ENCODE measurements at places on chromosomes 16 and 17.

DNA sequence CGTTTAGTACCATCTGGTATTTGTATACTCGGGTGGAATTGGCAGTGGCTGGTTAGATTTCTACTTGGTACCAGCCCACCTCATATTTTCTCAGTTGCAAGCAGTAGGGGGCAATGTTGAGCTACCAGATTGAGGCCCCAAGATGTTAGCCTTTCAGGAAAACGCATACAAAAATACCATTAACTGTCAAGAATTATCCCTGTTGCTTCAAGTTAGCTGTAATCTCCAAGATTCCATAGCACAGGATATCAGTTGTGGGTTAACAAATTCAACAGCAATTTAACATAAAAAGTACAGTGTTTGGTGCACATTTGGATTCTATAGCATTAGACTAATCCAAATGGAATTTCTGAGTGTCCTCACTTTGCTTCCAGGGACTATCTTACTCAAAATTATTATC is 188.2 kb downstream of the FTO start:
- peak; percentile 73 for DNase-seq

DNA sequence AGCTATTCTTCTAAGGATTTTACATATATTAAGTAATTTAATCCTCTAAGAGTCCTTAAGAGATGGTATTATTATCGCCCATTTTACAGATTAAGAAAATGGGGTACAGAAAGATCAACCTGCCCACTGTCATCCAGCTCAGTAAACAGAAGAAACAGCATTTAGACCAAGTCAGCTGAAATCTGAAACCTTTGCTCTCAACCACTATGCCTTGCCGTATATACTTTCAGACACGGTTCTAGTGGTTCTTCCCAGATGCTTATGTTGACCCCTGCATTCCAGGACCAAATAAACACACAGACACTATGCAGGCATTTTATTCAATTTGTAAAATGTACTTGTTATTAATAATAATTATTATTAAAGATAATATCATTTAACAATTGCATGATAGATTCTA is 854.8 kb downstream of the KCNJ2 start:
- no peak for DNase-seq

GRCh38 chr17:56260376-56261002 is 107.2 kb downstream of the ANKFN1 start:
- DNase-seq = peak; percentile 78

- DNase-seq = no peak
Measured at GRCh38 chr17:76982408-76983074, 114.3 kb downstream of the MGAT5B start.

- no peak for DNase-seq
Measured at GRCh38 chr17:62676952-62677596, 49.6 kb downstream of the MRC2 start.

DNA sequence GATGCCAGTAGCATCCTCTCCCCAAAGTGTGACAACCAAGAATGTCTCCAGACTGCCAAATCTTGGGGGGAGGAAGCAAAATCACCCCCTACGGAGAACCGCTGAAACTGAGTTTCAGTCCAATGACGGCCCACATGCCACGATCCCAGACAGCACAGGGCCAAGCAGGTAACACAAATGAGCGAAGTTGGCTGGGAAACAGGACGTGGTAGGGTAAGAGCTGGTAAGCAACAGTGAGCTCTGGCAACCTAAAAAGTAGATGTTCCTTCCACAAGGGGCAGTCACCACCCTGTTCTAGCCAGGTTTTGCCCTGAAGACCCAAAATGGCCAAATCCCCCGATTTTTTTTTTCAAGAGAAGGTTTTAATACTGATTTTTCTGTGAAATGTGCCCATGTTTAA is 25.4 kb downstream of the ZFHX3 start:
- no peak for DNase-seq

- no peak for DNase-seq
Measured at GRCh38 chr17:9587969-9588656, 11.7 kb downstream of the CFAP52 start.

DNA sequence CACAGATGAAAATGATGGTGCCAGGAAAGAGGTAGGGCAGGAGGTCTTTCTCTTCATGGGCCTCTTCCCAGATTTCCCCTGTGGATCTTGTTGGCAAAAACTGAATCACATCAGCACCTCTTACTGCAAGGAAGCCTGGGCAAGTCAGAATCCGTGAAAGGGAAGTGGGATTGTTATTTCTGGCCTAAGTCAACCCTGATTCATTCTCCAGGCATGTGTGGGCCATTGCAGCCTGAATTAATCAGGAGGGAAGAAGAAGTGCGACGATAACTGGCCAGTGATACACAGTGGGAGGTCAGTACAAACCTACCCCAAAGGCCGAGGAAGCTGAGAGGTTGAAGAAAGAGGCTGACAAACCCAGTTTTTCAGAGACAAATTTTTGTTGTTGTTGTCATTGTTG is 17.9 kb upstream of the NSMCE1 start:
- DNase-seq = peak; percentile 94

- DNase-seq = peak; percentile 97
Measured at GRCh38 chr17:69473841-69474831, 59.6 kb downstream of the MAP2K6 start.

GRCh38 chr17:39627047-39627711 is 427 bp downstream of the PPP1R1B start:
- DNase-seq = no peak

DNA sequence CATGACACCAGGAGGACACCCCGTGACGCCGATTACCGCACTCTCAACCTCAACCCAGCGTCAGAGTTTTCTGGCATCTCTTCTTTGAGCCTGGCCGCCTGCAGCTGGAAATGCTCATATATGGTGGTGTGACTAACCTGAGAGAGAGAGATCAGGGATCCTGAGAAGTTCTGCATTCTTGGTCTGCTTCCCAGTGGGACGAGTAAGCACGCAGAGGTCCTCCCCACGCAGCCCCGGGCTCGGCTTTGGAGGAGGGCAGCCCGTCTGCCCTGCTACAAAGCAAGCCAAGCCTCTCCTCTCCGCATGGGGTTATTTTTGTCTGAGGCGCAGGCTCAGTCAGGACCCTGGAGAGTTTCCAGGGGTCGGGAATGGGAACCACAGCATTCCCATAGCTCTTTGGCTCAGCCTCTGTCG is 16.5 kb downstream of the CRISPLD2 start:
- peak; percentile 100 for DNase-seq

DNA sequence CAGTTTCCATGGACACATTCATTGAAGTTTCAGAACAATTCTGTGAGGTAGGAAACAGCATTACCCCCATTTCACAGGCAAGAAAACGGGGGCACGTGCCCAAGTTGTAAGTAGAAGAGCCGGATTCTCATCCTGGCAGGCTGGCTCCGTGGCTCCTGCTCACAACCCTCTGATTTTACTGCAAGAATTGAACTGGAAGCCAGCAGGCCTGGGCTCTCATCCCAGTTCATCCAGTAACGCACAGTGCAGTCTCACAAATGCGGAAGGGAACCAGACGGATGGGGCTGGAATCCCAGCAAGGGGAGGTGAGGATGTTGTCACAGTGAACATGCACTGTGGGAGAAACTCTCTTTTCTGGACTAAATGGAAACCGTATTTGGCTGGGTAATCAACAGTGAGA is 40.7 kb upstream of the DOC2B start:
- DNase-seq = no peak

- no peak for DNase-seq
Measured at GRCh38 chr17:74404218-74404617, 27.7 kb upstream of the GPRC5C start.

DNA sequence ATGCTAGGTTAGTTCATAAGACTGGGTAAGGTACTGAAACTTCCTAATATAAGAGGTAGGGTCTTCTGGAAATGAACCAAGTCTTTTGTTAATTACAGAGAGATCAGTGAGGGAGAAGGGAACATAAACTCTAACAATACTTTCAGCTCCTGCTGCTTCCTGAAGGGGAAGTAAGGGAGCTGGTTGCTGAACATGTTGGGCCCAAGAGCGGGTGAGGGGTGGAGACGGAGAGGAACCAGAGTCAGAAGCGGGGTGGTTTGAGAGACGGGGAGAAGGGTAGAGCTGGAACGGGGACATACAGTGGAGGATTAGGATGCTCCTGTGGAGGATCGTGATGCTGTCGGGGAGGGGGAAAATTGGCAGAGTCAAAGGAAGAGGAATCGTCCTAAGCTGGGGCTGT is 11.5 kb upstream of the ZNF747 start:
- DNase-seq = no peak

DNA sequence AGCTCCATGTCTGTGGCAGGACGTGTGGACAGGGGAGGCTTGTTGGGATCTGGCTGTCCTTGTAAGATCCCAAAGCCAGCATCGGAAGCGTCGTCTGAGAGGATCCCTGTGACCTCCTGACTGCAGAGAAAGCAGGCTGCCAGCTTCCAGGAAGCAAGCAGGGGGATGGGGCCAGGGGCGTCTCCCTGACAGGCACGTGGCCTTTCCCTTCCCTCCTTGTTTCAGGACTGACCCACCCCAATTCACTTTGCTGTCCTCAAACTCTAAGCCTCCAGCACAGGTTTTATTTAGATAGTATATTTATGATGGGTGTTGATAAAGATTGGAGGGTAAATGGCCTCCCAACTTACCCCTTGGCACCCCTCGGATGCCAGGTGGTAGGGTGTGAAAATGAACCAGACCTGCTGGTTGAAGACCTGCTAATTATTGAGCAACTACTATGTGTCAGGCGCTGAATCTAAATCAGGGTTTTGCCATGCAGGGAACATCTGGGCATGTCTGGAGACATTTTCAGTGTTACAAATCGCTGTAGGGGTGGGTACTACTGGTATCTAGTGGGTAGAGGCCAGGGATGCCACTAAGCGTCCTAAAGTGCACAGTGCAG is 24.5 kb downstream of the SOCS1 start:
- DNase-seq = no peak

GRCh38 chr16:46830417-46830901 is 521 bp downstream of the C16orf87 start:
- DNase-seq = peak; percentile 6

- DNase-seq = no peak
Measured at GRCh38 chr17:3956327-3956957, 7.8 kb downstream of the ATP2A3 start.

- DNase-seq = peak; percentile 81
Measured at GRCh38 chr17:78013683-78014467, 55.4 kb downstream of the TNRC6C start.

DNA sequence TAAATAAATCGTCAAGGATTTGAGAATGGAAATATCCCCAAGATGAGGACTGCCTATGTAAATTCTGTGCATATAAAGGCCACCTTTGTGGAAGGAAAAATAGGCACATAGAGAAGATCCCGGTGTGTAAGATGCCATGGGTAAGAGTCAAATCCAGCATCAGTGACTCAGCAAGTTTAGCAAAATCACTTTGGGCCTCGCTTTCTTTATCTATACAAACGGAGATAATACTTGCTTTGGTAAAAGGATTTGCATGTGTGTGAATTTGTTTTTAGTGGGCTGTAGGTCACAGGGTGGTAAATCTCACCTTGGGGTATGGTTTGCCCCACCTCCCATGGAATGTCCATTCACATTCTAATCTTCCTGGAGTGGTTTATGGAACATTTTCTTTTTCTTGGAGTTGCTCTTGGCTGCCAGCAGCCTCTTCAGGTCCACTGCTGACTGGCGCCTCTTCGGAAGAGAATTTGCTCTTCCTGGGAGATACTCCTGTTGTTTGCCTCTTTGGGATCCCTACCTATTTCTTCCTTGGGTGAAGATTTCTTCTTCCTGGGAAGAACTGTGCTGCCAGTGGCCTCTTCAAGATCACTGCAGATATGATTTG is 587.6 kb downstream of the CDH11 start:
- no peak for DNase-seq

DNA sequence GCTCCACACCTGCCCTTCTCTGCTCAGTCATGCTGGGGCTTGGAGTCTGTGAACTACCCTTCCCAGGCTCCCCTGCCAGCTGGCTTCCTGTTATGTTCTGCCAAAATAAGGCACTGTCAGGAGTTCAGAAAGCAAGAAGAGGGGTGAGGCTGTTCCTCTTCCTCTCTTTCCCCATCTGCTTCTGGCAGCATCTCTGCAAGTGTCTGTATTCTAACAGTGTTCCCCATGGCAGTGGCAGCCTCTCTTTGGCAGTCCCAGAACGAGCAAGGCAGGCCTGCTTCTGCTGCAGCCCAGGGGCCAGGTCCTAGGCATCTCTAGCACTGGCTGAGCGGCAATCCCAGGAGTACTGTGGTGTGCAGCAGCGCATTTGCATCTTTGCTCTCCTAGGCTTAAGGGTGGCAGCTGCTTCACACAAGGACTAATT is 219.1 kb downstream of the STX8 start:
- no peak for DNase-seq

- DNase-seq = no peak
Measured at GRCh38 chr16:86038926-86039310, 140.0 kb downstream of the IRF8 start.

- DNase-seq = no peak
Measured at GRCh38 chr17:66365903-66366302, 63.5 kb downstream of the PRKCA start.

DNA sequence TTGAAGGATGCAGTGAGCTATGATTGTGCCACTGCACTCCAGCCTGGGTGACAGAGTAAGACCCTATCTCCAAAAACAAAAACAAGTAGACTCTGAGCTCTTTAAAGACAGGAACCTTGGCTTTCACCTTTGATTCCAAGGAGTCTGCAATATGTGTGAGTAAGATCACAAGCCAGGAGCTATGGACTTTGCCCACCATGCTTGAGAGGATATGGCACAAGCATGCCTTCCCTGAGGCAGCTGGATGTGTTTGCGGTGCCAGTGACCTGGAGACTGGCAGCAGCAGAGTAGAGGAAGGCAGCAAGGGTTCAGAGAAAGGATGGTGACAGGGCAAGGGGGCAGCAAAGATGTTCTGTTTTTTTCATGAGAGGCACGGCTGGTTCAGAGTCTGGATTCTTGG is 14.5 kb upstream of the PRKCA start:
- no peak for DNase-seq

DNA sequence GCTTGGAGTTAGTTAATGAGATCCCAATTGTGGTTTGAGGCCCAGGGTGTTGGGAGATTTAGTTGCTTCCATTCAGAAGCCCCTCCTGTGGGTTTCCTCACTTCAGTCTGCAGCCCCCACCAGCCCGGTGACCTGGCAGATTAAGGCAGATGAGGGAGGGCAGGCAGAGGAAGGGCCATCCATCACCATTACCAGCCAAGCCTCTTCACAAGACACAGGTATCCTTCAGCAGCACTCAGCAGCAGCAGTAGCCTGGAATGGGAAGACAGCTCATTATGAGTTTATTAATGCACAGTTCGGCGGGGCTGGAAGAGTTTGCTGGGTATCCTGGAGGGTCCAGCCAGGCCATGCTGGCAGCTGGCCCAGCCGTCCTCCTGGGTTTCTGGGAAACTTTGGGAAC is 90.0 kb upstream of the GPRC5B start:
- DNase-seq = no peak

GRCh38 chr17:6569370-6570285 is 13.3 kb upstream of the PITPNM3 start:
- no peak for DNase-seq

GRCh38 chr16:67393111-67393787 is at the start of gene TPPP3:
TSS of gene TPPP3 (minus strand) at chr16:67393498. CDS start at chr16:67391111, 2,387 bp downstream.
- DNase-seq = peak; percentile 69

GRCh38 chr16:84648595-84649510 is 542 bp downstream of the KLHL36 start:
- DNase-seq = no peak

GRCh38 chr16:57813466-57813865 is 11.2 kb upstream of the KIFC3 start:
- no peak for DNase-seq

GRCh38 chr16:68931196-68931595 is 87.9 kb downstream of the TANGO6 start:
- DNase-seq = no peak

- no peak for DNase-seq
Measured at GRCh38 chr17:7940034-7940433, 8.0 kb downstream of the CNTROB start.

- no peak for DNase-seq
Measured at GRCh38 chr16:80889779-80890359, 85.5 kb upstream of the CDYL2 start.
